Stimulated activated naive CD8-positive, alpha-beta T cell treated with anti-CD3 and anti-CD28 coated beads, Interleukin-15, amount 100 ng/mL, for 72 hours (primary cell): ENCODE measurements at places on chromosomes 11 and 22.

DNA sequence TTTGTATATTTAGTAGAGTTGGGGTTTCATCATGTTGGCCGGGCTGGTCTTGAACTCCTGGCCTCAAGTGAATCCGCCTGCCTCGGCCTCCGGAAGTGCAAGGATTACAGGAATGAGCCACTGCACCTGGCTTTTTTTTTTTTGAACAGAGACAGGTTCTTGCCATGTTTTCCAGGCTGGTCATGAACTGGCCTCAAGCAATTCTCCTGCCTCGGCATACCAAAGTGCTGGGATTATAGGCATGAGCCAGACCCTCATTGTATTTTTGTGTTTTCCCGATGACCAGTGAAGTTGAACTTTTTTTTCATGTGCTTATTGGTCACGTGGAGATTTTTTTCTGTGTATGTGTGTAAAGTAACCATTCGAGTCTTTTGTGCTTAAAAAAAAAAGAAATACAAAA, 48.2 kb downstream of the KIAA1671 start:
- no peak for DNase-seq

DNA sequence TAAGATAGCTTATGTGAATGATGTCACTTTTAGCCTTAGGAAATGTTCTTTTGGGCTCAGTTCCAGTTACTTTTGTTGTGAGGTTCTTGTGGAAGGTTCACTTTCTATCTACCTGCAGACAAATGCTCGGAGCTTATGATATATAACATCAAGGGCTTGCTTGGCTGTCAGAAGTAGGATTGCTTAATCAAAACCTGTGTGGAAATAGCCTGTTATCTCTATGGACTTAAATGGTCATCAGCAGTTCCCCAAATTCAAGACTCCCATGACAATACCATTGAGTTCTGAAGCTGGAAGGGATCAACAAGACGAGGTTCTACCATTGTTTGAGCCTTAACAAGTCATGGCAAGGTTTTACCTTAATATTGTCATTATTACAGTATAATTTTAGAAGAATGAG, 43.8 kb downstream of the FLI1 start:
- no peak for DNase-seq

DNA sequence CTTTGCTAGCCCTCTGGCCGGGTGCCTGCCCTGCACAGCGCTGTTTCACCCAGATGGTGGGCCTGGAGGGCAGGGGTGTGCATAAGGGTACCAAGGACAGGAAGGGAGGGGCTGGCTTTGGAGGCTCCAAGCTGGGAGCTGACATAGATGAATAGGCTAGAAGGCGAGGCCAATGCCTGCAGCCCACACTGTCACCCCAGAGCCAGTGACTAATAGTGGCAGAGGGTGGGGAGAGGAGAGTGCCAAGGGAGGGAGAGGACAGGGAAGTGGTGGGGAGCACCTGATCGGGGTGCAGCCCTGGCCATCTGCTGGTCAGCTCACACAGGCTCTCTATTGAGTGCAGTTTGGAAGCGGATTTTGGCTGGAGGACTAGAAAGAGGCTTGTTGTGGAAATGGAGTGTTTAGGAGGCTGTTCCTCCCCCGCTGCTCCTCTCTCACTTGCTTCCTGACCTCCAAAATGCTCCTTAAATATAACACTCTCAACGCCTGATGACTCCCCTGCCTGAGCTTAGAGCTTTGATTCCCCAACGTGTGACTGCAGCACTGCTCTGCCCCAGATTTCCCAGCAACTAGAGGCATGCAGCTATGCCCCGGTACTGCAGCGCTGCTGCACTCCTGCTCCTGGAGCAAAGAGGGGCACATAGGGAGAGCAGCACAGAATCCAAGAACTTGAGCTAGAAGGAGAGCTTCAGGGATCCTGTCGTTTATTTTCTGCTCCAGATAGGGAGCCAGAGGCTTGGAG, 89.2 kb downstream of the GRAMD1B start:
- no peak for DNase-seq

- DNase-seq = no peak
Observed at GRCh38 chr11:77230878-77231605, 70.4 kb downstream of the GDPD4 start.

- DNase-seq = no peak
Observed at GRCh38 chr11:129034001-129034400, 91.3 kb upstream of the TP53AIP1 start.

DNA sequence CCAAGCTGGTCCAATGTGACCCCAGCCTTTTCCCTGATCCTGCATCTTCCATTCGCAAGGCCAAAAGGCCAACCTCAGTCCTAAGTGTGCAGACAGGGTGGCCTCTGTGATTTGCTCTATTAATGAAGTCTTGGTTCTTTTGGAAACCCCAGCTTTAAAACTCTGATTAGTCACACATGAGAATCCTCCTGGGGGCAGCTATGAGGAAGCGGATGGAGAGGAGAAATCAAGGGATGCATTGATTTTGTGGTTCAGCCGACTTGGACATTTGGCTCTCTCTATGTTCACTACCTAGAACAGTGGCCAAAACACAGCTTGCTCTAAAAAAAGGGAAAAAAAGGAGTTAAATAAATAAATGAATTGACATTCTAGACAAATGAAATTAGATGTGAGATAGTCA, 98.6 kb upstream of the USP47 start:
- DNase-seq = no peak

DNA sequence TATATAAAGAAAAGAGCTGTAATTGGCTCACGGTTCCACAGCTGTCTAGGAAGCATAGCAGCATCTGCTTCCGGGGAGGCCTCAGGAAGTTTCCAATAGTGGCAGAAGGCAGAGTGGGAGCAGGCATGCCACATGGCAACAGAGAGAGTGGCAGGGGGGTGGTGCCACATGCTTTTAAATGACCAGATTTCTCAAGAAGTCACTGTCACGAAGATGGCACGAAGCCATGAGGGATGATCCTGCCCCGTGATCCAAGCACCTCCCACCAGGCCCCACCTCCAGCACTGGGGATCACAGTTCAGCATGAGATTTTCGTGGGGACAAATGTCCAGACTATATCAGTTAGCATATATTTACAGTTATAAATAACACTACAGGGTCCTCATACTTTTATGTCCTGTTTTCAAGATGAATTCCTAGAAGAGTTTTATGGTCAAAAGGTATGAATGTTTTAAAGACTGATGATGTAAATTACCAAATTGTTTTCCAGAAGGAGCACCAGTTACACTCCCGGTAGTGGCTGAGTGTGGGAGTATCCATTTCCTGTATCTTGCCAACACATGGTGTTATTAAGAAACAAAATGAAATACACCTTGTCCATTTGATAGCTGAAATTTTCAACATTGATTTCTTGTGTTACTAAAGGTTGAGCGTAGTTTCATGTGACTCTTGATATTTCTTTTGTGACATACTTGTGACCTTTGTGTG, 19.2 kb downstream of the FAM118A start:
- no peak for DNase-seq

GRCh38 chr11:45258982-45259530, 27.1 kb downstream of the SYT13 start:
- no peak for DNase-seq

DNA sequence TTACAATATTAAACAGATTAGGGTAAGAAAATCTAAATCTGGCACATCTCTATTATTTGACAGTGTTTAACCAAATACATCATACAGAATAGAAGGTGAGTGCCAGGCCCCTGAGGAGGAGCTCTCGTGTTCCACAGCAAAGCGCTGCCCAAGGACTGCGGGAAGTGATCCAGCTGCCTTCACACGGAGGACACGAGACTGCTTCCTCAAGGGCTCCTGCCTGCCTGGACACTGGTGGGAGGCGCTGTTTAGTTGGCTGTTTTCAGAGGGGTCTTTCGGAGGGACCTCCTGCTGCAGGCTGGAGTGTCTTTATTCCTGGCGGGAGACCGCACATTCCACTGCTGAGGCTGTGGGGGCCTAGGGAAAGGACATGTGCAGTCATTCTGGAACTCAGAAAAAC, 71.1 kb downstream of the NCAPD3 start:
- DNase-seq = no peak

- DNase-seq = peak; percentile 95
Observed at GRCh38 chr11:114159802-114160632, 100.5 kb downstream of the ZBTB16 start.

DNA sequence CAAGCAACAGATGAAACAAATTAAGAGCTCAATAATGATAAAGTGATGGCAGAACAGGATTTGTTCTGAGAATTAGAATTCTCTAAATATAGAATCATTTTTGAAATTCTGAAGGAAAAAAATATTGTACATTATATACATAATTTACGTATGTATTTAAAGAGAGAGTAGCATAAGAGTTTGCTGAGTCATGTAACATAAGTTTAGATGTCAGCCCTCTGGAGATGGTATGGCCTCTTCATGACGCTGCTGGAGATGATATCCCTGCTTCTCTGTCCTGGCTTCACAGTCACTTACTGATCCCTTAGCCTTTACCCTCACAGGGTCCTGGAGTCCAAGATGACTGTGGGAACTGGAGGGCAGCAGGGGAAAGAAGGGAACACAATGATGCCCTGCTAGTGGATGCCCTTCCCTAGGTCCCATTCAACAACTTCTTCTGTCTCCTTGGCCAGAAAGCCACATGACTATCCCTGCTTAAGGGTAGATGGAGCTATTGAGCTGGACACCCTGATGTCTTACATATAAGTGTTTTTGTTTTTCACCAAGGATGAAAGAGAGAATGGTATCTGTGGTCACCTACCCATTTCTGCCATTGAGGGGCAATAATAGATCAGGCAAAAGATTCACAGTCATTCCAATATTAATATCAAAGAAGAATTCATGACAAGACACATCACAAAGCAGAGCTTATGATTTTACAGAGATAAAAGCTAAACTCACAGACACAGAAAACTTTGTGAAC, 753.1 kb downstream of the TBC1D22A start:
- no peak for DNase-seq

GRCh38 chr11:111229604-111230003, 15.9 kb upstream of the POU2AF2 start:
- no peak for DNase-seq

GRCh38 chr11:61891331-61892084, at the start of gene FADS3:
Gene FADS3 (minus strand): TSS chr11:61891545. CDS start chr11:61891381, 164 bp downstream.
- DNase-seq = peak; percentile 58

DNA sequence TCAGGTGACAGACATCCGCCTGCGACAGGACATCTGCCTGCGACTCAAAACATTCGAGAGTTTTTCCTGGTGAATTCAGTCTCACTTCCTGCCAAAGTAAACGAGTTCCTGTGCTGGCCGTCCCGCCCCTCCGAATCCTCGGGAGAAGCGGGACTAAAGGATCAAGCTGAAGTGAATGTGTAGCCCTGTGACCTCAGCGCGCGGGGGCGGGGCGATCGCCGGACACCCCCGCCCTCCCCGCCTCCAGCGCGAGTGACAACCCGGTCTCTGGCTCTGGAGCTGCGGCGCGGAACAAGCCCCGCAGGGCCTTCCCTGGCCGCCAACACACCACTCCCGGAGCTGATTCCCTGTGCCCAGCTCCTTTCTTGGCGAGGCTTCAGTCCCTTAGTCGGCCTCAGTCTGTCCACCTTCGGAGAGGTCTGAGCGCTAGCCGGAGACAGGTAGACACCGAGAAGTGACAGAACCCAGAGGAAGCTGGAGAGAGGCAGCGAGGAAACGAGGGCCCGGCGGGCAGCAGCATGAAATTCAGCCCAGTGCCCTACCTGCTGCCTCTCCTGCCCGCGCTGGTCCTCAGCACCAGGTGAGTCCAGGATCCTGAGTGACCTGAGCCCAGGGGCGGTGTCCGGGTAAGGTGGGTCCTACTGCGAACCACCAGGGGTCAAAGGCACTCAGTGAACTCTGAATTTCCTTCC, 766.4 kb upstream of the LUZP2 start:
- no peak for DNase-seq
